GM12878 (cell line): ENCODE measurements at places on chromosomes 6 and 20. TPM values are rescaled to one million over a fixed set of nuclear protein-coding genes. Genes with fewer than 3 reads are reported as not detected.

DNA sequence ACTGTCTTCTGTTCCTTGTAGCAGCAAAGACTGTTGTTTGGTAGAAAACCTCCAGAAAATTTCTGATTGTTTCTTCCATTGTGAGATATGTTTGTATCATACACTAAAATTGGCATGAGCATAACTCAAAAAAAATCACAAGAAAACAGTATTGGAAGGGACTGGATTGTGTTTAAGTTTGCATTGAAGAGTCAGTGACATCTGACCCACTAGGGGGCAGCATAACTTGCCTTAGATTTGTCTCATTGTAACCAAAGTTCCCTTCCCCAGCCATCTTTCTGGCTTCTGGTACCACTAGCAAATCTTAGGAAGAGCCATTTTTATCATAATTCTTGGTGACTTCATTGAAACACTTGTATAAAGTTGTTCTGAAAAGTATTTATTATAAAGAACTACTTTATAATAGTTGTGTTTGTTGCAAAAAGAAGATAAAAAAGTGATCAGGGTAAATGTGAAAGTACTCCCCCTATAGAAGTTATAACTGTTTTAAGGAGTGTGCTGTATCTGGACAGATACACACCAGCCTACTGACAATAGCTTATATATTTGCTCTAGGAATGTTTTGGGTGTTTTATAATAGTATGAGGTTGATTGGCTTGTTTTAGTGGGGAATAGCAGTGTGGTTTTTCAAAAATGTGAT lies 7.7 kb downstream of the CSTF1 start:
- peak; percentile 31 for DNase-seq
- H3K36me3 ChIP-seq = peaks cover 42% of the 10 kb centered on the region

- H3K27me3 ChIP-seq = no peaks in the 10 kb centered on the region; the same call in 1 of the 2 replicates
- peaks cover 3% of the 10 kb centered on the region; the same call in 1 of the 2 replicates for H3K4me1 ChIP-seq
- no peaks in the 10 kb centered on the region for H3K36me3 ChIP-seq
- no peak overlapping the region for H3K27ac ChIP-seq
- no peak for DNase-seq
These were observed 4.0 kb upstream of the RBCK1 start for GRCh38 chr20:404088-404487.

C20orf141 gene
- not detected in 2 replicates for total RNA-seq

- H3K36me3 ChIP-seq = no peaks in the 10 kb centered on the region
- H3K4me1 ChIP-seq = peaks cover 21% of the 10 kb centered on the region
- H3K4me3 ChIP-seq = no peak overlapping the region
- no peak for DNase-seq
- H3K27me3 ChIP-seq = peaks cover 2% of the 10 kb centered on the region; the same call in 1 of the 2 replicates
These were observed 24.0 kb downstream of the CTCFL start for GRCh38 chr20:57500962-57501361.
